Suprapubic skin (tissue), 4 donors: ENCODE measurements at places on chromosomes 7 and 10. TPM values are rescaled to one million over a fixed set of nuclear protein-coding genes. Genes with fewer than 3 reads are reported as not detected.

MRC1 gene
- total RNA-seq: 7.0 TPM

TTYH3 gene
- total RNA-seq: 14.0 TPM

ELFN1 gene
- total RNA-seq: 2.5 TPM

FGFR2 gene
- total RNA-seq: 105 TPM

ANK3 gene
- total RNA-seq: 97.8 TPM

- DNase-seq: no peak
Observed at GRCh38 chr7:107599262-107599661, 19.2 kb downstream of the BCAP29 start.

ANKRD61 gene
- not detected for total RNA-seq

ZNF273 gene
- 123 TPM for total RNA-seq

GRCh38 chr10:52729271-52730104, 43.1 kb downstream of the MBL2 start:
- no peak for DNase-seq

DNA sequence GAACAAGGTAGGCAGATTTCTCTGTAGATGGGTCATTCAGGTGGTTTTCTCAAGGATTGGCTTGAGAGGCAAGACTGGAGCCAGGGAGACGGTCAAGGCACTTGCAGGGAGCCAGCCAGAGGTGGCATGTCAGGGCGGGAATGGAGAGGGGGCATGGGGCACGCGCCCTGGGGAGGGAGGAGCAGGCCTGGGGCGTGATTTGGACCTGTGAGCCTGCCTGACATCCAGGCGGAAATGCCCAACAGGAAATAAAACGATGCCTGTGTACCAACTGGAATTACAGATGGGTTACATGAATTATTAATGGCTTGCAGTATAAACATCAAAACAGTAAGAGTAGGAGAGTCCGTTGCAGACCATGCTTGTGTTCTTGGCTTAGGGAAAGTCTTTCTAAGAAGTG, 8.6 kb upstream of the SUN1 start:
- DNase-seq: no peak

CADPS2 gene
- 9.6 TPM for total RNA-seq

DNA sequence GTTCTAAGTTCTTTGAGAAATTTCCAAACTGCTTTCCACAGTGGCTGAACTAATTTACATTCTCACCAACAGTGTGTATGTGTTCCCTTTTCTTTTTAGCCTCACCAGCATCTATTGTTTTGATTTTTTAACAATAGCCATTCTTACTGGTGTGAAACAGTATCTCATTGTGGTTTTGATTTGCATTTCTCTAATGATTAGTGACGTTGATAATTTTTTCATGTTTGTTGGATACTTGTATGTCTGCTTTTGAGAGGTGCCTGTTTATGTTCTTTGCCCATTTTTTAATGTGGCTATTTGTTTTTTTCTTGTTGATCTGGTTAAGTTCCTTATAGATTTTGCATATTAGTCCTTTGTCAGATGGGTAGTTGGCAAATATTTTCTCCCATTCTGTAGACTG, 191.4 kb downstream of the AGMO start:
- no peak for DNase-seq

CALCR gene
- not detected for total RNA-seq

DNA sequence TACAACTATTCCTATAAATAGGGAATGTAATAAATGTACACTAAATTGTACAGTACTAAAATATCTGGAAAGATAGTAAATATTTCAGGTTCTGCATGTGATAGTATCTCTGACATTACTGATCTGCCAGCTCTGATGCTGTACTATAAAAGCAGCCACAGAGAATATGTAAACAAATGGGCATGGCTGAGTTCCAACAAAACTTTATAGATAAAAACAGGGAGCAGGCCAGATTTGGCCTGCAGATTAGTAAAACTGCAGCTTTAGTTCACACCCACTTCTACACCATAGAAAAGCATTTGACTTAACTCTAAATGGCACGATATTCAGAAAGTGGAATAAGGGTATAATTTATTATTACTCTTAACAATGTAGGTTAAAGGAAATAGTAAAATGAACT, 18.8 kb upstream of the TLL2 start:
- DNase-seq: no peak

GRCh38 chr10:48948470-48949037, 8.9 kb upstream of the LRRC18 start:
- DNase-seq: no peak

DNA sequence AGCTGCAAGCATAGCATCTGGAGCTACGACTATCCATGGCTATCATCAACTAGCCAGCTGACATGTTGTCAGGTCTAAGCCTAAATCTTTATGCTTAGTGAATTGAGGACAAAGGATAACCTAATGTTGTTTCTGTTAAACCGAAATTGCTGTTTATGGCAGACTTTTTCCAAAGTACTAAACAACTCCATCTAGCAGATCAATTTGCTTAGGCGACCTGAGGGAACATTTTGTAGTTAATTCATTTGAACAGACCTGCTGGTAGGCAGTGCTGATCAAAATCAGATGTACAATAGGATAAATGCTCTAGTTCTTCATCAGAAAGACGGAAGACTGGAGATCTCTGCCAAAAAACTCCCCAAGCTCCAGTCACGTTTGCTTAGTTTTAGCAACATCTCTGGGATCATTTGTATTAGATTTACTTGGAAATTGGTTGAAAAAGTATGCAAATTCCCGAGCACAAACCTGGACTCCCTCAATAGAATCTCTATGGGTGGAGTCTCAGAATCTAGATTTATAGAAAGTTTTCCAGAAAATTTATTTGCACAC, 301.6 kb upstream of the NRP1 start:
- no peak for DNase-seq

DNA sequence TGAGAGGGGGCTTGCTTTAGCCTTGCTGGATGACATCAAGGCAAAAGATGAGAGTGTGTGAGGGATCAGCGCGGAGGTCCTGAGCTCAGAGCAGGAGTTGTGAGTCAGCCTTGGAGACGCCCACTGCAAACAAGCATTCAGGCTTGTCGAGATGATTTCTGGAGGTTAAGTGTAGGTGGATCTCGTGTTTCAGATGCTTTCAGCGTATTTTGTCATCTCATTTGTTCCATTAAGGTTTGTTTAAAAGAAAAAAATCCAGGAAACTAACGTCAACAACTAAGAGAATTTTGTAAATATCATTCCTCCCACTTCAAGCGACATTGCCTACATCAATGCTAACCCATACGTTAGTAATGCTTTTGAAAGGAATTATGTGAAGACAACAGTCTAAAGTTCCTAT, 715.4 kb upstream of the NRP1 start:
- no peak for DNase-seq

GRCh38 chr10:91520661-91521060, 110.5 kb downstream of the HECTD2 start:
- DNase-seq: no peak

GRCh38 chr10:21092683-21093524, 195.8 kb upstream of the NEBL start:
- no peak for DNase-seq

ENTPD1 gene
- 13.7 TPM for total RNA-seq

GRCh38 chr10:10699427-10699826, 318.2 kb upstream of the CELF2 start:
- no peak for DNase-seq

- DNase-seq: no peak
Observed at GRCh38 chr10:88361494-88361893, 221.6 kb downstream of the RNLS start.

DNA sequence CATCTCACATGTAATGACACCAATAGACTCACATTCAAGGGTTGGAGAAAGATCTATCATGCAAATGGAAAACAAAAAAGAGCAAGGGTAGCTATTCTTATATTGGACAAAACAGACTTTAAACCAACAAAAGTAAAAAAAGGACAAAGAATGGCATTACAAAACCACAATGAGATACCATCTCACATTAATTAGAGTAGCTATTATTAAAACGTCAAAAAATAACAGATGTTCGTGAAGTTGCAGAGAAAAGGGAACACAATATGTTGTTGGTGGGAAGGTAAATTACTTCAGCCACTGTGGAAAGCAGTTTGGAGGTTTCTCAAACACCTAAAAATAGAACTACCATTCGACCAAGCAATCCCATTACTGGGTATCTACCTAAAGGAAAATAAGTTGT, 197.0 kb downstream of the SNX13 start:
- DNase-seq: no peak

OGDHL gene
- 0.18 TPM for total RNA-seq

GJD4 gene
- 1.2 TPM for total RNA-seq

TEX36 gene
- not detected for total RNA-seq

DNA sequence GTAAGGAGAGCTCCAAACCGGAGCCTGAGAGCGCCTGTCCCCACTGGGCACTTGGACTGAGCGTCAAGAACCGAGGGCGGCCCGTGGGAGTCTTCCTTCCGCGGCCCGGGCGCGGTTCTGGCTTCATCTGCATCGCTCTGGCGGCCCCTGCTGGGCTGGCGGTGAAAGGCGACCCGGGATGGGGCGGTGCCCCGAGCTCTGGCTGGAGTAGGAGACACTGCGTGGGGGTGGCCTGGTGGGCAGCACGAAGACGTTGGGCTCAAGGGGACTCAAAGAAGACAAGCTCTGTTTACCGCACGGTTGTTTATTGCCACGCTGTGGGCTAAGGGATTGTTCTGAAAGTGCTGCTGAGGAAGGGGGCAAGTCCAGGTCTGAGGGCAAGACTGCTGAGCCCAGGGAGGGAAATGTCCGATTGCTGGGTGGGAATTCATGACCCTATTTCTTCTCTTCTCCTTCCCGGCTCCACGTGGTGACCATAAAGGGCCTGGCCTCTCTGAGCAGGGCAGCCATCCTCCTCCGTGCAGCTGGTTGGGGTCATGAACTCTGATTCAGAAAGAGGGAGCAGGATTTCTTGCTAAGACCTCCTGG, 29.8 kb downstream of the PLAU start:
- DNase-seq: peak; percentile 96

DNA sequence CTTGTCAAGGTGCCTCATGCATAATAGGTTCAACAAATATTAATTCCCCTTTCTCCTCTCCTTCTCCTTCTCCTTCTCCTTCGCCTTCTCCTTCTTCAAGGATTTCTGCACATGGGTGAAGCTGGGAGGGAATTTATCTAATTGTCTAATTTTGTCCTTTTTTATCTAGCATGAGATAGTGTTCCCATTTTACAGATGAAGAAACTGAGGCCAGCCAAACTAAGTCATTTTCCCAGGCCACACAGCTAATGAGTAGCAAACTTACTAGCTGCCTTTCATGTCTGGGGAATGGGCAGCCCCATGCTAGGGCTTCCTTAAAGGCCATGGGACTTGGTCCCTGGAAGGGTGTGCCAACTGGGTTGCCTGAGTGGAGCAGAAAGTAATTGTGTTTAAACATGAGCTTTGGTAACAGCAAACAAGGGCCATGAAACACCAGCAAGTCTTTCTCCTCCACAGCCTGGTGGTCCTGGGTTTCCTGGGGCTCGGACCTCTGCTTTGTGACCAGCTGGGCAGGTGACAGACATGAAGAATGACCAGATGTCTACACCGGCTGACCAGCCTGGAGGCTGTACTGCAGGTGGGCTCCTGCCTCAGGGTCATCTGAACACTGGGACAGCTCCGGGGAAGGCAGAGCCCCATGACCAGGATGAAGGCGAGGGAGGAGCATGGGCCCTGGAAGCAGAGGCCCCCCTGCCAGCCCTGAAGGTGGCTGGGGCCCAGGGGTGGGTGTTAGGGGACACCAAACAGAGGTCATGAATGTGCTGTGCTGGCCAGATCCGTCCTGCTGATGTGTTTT, 138.0 kb downstream of the PTPN20 start:
- DNase-seq: no peak

GRCh38 chr10:91800182-91800581, 2.0 kb downstream of the TNKS2 start:
- DNase-seq: no peak

PHKG1 gene
- total RNA-seq: 1.5 TPM

TDRD1 gene
- total RNA-seq: not detected

DNA sequence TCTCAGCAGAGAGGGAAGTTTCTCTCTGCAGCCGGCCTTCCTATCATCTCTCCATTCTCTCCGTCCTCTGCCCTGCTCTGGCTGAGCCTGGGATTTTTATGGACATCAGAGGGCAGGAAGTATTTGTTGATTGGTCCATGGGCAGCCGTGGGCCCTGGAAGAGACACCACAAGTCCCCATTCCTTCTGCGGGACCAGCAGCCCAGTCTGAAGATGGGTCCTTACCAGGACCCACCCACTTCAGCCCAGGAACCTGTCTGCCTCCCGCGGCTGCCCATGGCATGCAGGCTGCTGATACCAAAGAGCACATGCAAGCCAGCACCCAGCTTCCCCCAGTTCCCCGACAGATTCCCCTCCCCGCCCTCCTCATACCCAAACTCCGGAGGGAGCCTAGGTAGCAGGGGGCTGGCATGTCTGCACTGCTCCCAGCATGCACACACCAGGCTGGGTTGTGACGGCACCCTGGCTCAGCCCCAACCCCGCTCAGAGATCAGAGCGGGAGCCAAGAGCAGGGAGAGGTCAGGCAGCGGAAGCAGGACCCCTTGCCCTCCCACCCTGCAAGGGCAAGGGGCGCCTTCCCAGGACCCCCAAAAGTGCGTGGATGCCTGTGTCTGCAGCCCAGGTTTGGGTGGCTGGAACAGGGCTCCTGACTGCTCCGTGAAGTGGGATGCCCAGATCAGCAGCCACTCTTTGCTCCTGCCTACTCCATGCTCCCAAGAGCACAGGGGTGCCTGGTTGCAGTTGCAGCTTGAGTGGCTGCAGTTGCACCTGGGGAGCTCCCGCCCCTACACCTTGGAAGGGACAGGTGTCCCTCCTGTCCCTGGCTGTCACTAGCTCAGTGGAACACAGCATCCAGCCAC, 538.6 kb upstream of the POT1 start:
- no peak for DNase-seq

DNA sequence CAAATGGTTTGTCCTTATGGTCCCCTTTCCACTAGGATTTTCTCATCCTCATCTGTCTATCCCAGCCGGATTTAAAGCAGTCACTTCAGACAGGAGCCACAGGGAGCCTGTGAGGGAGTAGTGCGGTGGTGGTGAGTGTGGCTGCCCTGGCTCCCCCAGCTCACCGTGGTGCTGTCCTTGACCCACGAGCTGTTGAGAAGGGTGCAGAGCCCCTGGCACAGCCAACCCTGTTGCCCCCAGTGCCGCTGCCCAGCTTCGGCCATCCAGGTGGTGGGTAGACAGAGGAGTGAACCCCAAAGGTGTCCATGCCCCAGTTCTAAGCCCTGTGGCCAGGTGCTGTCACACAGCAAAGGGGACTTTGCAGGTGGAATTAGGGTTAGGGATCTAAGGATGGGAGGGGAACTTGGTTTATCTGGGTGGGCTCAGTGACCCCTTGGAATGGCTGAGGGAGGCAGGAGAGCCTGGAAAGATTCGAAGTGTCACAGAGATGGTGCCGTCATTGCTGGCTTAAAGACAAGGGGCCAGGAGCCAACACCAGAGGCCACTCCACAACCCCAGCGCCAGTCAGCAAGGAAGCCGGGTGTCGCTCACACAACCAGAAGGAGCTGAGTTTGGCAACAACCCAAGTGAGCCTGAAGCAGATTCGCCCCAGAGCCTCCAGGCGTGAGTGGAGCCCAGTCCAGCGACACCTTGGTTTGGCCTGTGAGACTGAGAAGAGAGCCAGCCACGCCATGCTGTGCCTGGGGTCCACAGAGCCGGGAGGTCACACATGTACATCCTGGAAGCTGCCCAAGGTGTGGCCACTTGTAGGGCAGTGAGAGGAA, 142.4 kb downstream of the ADCY1 start:
- no peak for DNase-seq
